BE2C (cell line): ENCODE measurements at places on chromosomes 12 and 14.

- DNase-seq = no peak
Measured at GRCh38 chr12:56565510-56566101, 44.0 kb downstream of the RBMS2 start.

DNA sequence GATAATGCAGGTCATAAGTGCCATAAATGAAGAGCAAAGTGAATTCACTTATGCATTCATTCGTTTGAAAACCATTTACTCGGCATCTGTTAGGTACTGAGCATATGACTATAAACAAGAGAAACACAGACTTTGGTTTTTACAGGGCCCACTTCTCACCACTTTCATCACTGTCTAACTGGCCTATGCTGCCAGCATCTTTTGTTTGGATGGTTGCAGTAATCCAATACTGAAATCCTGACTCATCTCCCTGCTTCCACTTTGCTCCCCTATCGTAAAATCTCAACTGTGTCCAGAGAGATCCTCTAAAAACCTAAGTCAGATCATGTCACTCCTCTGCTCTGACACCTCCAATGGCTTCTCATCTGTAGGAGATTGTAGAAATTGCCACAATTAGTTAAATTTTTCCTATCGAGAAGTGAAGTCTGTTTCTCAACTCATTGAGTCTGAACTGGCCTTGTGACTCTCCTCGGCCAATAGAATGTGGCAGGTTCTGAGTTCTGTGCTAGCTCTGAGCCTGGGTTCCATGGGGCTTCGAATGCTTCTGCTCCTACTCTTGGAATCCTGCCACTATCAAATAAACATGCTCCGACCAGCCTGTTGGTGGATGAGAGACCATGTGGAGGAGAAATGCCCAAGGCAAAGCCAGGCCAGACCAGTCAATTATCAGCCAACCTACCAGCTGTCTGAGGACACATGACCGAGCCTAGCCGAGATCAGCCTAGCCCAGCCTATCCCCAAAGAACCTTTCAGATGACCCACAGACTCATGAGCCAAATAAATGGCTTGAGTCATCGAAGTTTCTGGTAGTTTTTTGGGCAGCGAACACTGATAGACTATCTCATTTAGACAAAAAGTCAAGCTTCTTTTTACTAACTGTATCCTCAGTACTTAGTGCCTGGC lies 2.2 kb upstream of the BATF start:
- peak; percentile 23 for DNase-seq

GRCh38 chr14:34619471-34619870 lies 10.5 kb downstream of the SNX6 start:
- DNase-seq = no peak

- DNase-seq = no peak
Measured at GRCh38 chr12:70508178-70508577, 129.1 kb downstream of the PTPRB start.

DNA sequence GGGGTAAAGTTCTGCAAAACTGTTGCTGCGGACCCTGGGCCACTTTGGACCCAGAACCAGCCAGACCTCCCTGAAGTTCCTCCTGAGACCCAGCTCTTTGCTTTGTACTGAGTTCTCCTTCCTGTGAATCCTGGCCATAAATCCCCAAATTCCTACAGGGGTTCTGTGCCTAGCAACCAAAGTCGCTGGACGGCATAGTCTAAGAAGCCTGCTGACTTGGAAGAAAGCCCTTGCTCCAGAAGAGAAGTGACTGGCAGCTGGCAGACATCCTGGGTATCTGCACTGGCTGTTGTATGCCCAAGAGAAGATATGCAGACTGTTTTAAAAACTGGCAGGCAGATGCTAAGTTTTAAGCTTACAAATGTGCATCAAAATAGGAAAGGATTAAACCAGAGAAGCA lies 99.9 kb upstream of the SLC24A4 start:
- no peak for DNase-seq
